Lower lobe of right lung (tissue), 2 donors: ENCODE measurements at places on chromosomes 7 and 10. TPM values are rescaled to one million over a fixed set of nuclear protein-coding genes. Genes with fewer than 3 reads are reported as not detected.

Gene ASAH2
- total RNA-seq: not detected

Gene DKK1
- total RNA-seq: 2.5 TPM

Gene GAD2
- not detected for total RNA-seq

Gene YKT6
- total RNA-seq: 58.7 TPM

Gene ZNF853
- 4.4 TPM for total RNA-seq

Gene SHH
- 7.3 TPM for total RNA-seq

Gene STRIP2
- total RNA-seq: 1.3 TPM

Gene NAT16
- not detected for total RNA-seq

- no peaks in the 10 kb centered on the region for H3K27me3 ChIP-seq
- H3K4me3 ChIP-seq: no peak overlapping the region
- no peak for DNase-seq
- no peaks in the 10 kb centered on the region for H3K36me3 ChIP-seq
- peaks cover 53% of the 10 kb centered on the region for H3K4me1 ChIP-seq
- peak overlapping the region; percentile 13 for H3K27ac ChIP-seq
Observed at GRCh38 chr7:69654849-69655707, 56.8 kb downstream of the AUTS2 start.

DNA sequence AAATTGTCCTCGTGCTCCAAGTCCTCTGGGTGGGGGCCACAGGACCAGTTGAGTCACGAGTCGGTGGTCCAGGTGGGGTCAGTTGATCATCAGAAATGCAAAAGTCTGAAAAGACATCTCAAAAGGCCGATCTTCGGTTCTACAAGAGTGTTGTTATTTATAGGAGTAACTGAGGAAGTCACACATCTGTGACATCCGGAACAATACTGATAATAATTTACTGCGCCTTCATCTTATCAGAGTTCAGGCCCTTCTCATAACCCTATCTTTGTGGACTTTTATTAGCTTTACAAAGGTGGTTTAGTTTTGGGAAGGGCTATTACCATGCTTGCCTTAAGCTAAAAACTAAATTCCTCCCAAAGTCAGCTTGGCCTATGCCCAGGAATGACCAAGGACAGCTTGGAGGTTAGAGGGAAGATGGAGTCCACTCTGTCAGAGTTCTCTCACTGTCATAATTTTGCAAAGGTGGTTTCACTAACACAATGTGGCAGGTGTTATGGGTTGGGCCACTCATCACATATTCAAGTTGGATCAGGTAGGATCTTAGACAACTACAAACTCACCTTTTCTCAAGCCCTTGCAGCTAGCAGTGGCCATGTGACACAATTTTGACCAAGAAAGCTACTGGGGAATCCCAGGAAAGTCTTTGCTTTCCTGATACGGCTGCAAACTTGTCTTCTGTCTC is 54.7 kb upstream of the CHST3 start:
- no peak overlapping the region for H3K27ac ChIP-seq
- no peaks in the 10 kb centered on the region for H3K4me1 ChIP-seq
- DNase-seq: no peak
- no peaks in the 10 kb centered on the region for H3K36me3 ChIP-seq
- no peaks in the 10 kb centered on the region for H3K27me3 ChIP-seq
- no peak overlapping the region for H3K4me3 ChIP-seq

DNA sequence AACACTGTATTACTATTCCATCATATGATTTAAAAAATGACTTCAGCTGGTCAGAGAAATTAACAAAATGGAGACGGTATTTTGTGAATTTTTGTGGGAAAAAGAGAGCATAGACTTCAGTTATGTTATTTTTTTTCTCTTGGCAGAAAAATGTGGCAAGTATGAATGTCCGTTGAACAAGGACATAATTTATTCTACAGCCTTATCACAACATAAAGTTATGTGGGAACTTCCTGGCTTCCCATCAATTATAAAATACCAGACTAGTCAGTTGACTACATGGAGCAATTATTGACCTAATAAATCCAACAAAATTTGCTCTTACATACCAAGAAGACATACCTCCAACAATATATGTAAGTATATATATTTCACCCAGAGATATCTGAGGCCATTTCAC is 88.6 kb upstream of the PPP1R3A start:
- no peak overlapping the region for H3K27ac ChIP-seq
- no peak for DNase-seq
- H3K27me3 ChIP-seq: no peaks in the 10 kb centered on the region

GRCh38 chr7:150340024-150340749 is 1.2 kb downstream of the RARRES2 start:
- peak overlapping the region; percentile 78 for H3K27ac ChIP-seq
- peak overlapping the region; percentile 62 for H3K4me3 ChIP-seq
- H3K27me3 ChIP-seq: peaks cover 26% of the 10 kb centered on the region

DNA sequence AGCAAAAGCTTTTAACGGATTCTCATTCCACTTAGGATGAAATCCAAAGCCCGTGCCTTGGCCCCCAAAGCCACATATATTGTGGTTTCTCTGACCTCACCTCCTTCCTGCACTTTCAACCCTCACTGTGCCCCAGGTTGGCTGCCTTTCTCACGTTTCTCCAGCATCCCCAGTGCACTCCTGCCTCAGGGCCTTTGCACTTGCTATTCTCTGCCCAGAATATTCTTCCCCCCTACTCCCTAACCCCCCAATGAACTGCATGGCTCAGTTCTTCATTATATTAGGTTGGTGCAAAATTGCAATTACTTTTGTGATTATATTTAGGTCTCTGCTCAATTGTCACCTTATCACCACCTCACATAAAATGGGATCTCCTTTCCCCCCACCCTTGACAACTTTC is 34.2 kb downstream of the MYOF start:
- no peak overlapping the region for H3K4me3 ChIP-seq
- no peak for DNase-seq
- H3K27me3 ChIP-seq: no peaks in the 10 kb centered on the region

DNA sequence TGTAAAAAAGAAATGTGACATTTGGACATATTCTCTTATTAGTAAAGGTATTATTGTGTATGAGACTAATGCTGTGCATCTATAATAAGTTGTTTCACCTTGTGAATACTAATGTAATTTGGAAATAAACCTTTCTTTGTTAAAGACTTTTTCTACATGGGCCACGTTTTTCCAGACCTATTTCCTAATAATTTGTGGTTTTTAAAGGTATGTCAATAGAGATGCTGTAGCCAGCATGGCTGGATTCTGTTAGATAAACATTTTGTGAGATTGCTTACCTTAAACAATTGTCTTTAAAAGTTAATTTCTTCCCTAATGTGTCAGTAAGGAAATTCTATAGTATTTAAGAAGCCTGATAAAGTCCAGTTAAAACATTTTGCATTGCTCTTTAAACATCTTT is 56.0 kb downstream of the KAT6B start:
- H3K4me1 ChIP-seq: peaks cover 26% of the 10 kb centered on the region
- H3K27me3 ChIP-seq: no peaks in the 10 kb centered on the region
- no peaks in the 10 kb centered on the region for H3K36me3 ChIP-seq
- DNase-seq: no peak
- no peak overlapping the region for H3K27ac ChIP-seq

- no peaks in the 10 kb centered on the region for H3K36me3 ChIP-seq
- no peaks in the 10 kb centered on the region for H3K4me1 ChIP-seq
- H3K4me3 ChIP-seq: no peak overlapping the region
- H3K27ac ChIP-seq: no peak overlapping the region
- no peaks in the 10 kb centered on the region for H3K27me3 ChIP-seq
Observed at GRCh38 chr7:6074612-6075380, 43.6 kb downstream of the ANKRD61 start.

DNA sequence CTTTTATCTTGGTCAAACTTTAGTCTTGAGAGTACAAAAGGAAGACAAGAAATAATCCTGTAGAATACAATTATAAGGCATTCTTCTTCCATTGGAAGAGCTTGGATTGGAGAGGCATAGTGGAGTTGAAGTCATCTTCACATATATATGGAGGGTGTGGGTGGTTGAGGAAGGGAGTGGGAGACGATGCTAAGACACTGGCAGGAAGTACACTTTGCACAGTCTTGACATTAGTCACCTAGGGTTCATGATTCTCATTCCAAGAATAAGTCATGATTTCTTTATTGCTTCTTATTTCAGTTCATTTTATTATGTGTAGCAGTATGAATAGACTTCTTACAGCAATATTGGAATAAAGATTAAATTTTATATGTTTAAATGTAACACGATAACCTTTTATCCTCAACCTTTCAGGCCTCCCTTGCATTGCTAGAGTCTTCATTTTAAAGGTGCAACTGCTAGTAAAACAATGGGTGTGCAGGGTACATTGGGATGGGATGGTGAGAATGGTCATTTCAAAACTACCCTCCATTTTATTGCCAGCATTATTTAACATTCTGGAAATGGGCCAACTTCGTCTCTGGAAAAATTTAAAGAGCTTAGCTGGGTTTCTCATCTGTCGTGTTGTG is 12.3 kb upstream of the SLC26A3 start:
- H3K27ac ChIP-seq: no peak overlapping the region
- H3K4me1 ChIP-seq: no peaks in the 10 kb centered on the region
- H3K36me3 ChIP-seq: no peaks in the 10 kb centered on the region
- no peak overlapping the region for H3K4me3 ChIP-seq
- no peak for DNase-seq

DNA sequence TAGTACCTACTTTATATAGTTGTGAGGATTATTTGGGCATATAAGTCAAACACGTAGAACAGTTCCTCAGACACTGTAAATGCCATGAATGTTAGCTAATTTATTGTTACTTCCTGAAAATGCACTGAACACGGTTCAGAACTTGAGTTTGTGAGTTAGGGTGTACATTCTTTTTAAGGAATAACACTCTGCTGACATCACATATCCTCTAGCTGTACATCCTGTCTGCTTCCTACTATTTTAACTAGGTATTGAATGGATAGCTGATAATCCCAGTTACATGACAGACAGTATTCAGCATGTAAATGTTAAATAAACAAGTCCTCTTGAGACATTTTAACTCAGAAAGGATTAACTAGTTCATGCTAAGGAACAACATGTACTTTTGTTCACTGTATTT is 16.0 kb downstream of the SAMD8 start:
- H3K4me3 ChIP-seq: no peak overlapping the region
- peaks cover 14% of the 10 kb centered on the region for H3K4me1 ChIP-seq
